Mucosa of gallbladder (tissue), 1 donor: ENCODE measurements at places on chromosomes 6 and 20. TPM values are rescaled to one million over a fixed set of nuclear protein-coding genes. Genes with fewer than 3 reads are reported as not detected.

GRCh38 chr6:37657112-37657886, 40.4 kb downstream of the MDGA1 start:
- peak; percentile 60 for DNase-seq

DNA sequence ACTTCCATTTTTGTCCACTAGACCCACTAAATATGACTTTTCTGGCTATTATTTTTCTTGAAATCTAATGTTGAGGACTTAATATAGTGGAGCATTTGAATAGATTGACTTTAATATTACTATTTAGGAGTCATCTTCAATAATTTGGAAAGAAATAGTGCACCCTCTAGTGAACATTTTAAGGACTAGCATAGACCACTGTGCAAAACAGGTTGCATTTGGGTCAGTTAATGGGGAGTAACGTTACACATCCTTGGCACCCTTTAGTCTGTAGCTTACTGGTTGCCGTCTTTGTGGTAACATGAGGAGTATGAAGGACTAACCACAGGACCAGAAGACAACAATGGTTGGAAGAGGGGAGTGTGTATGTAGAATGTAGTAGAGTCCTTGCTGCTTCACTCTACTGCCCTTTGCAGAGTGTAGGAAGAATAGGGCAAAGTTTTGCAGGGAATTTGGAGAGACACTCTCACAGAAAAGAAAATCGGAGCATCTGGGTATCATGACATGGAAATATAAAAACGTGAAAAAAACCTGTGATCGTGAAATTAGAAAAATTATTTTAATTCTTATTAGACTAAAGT, 25.2 kb downstream of the RFPL4B start:
- DNase-seq: no peak

DNA sequence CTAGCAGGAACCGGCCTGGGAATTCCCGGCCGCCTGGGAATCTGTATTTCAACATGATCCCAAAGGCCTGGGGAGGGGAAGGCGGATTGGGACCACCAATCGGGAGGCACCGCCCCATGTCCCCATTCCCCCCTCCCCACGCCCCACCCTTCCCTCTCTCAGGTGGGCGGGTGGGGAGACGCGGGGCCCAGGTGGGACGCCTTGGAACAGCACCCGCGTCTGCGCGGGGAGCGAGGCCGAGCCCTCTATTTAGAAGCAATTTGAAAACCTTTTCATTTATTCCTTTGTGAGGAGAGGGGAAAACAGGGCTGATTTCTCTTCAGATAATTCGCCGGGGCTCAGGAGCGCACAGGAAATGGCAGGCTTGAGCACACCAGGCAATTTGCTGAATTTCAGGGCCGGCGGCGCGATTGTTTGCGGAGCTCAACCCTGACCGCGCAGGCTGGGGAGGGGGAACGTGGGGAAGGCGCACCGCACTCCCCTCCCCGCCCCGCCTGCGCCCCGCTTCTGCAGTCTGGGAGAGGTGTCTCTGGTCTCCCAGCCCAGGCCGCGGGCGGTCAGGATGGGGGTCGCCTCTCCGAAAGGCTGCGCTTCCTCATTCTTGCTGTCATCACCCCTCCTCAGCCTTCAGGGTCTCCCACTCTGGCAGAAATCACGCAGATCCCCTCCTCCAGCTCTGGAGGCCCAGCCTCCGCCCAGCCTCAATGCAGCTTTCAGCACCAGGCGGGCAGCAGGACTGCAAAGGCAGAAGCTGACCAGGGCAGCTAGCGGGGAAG, 170.0 kb downstream of the GRM4 start:
- DNase-seq: no peak

DNA sequence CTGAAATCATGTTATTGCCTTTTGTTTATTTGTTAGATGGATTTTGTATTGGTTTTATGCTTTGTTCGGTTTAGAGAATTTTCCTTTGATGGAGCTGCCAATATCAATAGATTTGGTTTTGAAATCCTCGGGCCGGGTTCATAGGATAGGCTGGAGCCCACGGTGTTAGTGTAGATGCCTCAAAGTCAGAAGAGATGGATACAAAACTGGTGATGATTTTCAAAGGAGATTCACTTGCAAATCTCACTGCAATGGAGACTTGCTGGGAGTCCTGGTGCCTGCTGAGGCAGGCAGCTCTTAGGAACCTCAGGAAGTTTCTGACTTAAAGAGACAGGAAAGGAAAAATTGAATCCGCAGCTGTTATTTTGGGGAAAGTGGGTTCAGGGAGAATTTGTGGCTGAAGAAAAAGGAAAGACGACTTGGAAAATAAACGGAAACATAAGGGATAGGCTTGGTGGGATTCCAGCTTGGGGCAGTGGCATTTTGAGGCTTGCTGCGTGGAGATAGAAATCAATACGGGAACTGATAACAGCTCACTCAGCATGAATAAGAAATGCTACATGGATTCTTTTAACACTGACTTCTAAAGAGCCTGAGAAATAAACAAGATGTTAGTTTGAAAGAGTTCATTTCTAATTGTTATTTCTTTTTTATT, 241.6 kb downstream of the PHACTR1 start:
- DNase-seq: no peak

- no peak for DNase-seq
Measured at GRCh38 chr6:149366267-149366921, 33.7 kb upstream of the SUMO4 start.

The IER3 gene
- 61.7 TPM for total RNA-seq

The CGA gene
- not detected for total RNA-seq

The PSORS1C2 gene
- total RNA-seq: not detected

The NKAIN4 gene
- total RNA-seq: not detected
